Astrocyte (in vitro differentiated cells and primary cell): ENCODE measurements at places on chromosomes 7 and 10.

DNA sequence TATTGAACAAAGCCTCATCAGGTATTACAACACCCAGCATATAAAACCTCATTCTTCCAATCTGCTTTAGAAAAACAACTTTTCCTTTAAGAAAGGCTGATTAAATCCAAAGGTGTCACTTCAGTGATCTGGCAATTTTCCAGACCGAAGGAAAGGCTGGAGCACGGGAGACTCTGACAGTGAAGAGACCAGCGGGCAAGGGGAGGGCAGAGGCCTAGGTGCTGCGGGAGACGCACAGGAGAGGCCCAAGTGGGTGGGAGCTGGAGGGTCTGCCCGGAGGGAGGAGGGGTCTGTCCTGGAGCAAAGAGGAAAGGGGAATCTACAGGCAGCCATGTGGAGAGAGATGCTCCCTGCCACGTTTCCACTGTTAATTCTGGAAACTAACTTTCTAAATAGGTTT, 24.3 kb upstream of the PPP2R2D start:
- no peak for DNase-seq

DNA sequence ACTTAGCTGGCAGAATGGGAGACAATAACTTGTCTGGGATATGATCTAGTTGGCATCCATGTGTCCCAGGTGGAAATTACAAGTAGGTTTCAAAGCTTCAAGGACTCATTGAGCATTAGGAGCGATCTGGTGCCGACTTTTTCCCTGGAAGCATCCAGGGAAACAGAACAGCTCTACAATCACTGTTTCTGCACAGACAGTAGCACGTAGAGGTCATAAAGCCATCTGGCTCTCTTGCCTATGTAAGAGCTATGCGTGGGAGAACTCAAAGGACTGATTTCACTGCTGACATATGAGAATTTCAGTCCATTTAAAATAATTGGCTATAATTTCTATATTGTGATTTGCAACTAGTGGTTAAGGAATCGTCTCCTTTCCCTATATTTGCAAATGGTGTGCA, 791.7 kb downstream of the REEP3 start:
- no peak for DNase-seq

GRCh38 chr10:22823109-22823508, 104.7 kb upstream of the ARMC3 start:
- DNase-seq = peak; percentile 95

GRCh38 chr10:72814099-72814790, 79.3 kb upstream of the OIT3 start:
- DNase-seq = no peak

GRCh38 chr10:6395606-6396005, 184.5 kb downstream of the PRKCQ start:
- no peak for DNase-seq

DNA sequence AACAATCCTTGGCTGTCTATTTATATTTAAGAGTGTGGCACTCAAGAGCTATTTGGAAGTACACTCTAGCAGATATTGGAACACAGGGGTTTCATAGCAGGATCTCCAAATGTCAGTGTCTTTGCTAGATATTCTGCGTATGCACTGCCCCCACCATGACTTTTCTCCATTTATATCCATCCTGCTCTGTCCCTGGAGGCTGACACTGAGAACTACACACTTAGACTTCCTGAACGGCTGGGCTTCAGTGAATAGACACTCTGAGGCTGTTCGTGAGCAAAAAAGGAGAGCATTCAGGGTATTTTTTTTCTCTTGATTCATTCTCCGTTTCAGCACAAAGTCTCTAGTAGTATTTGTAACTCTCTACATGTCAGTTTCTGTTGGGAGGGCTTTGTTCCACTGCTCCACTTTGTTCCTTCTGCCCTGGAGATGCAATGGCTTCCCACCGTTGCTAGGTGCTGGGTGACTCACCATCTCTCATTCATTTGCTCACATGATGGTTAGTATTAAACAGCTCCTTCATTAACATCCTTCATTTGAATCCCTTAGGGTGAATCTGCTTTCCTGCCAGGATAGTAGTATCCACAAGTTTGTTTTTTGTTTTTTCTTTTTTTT, 155.9 kb upstream of the SLC13A1 start:
- peak; percentile 6 for DNase-seq

DNA sequence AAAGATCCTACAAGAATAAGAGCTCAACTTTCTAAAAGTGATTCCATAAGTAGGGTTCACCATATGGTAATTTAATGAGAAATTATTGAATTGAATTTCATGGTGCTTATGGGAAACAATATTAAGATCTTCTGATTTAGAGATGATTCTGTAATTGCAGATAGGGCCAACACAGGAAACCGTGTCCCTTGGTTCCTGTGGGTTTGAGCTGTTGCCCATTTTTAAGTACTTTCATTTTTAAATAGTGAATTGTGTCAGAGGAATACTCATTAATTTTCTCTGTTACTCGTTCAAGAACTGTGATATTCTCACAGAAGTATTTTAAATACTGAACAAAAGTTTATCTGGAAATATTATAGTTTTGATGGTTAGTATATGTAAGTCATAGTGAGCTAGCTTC, 129.2 kb downstream of the SRI start:
- peak; percentile 10 for DNase-seq

GRCh38 chr7:50146692-50147091, 53.6 kb upstream of the ZPBP start:
- DNase-seq = no peak

DNA sequence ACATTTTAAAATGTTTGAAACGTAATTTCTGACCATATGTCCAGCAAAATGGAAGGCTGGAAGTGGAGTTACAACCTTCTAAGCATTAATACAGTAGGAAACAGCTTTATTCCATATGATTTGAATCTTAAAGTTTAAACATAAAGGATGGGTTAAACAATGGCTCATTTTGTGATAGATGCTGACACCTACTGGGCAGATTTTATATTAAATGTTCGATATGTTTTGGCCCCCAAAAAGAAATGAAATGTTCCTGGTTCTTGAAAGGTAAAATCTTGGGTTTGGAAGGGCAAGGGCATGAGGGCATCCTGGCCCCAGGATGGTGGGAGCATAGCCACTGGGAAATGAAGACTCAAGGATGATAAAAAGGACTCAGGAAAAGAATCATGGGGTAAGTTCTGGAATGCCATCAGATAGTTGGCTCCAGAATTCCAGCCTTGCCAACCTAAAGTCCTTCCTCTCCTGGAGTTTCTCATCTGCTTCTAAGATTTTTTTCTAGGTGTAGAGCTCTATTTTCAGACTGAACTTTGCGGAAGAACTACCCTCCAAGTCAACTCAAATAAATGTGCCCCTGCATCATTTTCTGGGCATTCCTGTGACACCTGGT, 34.6 kb upstream of the SLC35G1 start:
- DNase-seq = no peak

DNA sequence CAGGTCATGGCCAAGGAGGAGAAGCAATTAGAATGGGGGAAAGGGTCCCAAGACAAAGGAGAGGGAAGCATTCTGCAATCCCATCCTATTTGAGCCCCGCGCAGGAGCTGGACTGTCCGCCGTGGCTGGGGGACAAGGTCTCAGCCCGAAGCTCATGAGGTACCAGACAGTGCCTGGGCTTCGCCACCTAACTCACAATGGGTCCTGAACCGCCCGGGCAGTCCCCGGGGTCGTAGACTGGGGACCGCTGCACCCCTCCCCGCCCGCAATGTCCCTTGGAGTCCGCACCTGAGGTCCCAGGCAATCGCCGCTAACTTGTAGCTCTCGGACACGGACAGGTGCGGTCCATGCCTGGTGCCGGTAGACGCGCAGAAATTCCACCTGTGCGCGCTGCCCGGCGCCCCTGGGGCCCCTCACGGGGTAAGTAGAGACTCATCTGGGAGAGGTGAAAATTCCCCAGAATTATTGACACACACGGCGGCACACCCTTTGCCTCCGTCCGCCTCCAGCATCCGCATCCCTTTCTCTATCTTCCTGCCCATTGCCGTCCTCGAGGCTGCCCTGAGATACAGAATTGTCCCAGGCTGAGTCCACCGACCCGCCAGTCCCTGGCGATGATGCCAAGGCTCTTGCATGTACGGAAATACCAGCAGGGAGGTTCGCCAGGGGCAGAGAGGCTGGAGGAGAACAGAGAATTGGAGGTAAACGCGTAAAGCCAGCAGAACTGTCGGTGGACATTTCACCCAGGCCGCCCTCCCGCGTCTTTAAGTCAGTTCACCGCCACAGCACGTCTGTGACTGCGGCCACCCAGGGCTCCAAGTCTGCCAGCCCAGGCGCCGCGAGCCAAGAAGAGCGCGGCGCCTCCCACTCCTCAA, 1.8 kb downstream of the CHRM2 start:
- DNase-seq = peak; percentile 25

GRCh38 chr10:692682-693351, 3.3 kb upstream of the DIP2C start:
- no peak for DNase-seq

DNA sequence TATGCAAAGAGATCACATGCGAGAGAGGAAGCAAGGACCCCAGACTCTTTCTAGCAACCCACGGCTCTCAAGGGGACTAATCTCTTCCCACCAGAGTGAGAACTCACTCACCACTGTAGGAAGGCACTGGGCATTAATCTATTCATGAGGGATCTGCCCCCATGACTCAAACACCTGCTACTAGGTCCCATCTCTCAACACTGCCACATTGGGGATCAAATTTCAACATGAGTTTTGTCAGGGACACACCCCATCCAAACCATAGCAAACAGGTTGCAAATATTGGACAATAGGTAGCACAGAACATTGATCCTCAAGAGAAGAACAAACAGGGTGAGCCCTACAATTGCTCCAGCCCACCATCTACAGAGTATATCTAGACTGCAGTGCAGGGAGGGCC, 740.6 kb downstream of the LRMDA start:
- DNase-seq = no peak

DNA sequence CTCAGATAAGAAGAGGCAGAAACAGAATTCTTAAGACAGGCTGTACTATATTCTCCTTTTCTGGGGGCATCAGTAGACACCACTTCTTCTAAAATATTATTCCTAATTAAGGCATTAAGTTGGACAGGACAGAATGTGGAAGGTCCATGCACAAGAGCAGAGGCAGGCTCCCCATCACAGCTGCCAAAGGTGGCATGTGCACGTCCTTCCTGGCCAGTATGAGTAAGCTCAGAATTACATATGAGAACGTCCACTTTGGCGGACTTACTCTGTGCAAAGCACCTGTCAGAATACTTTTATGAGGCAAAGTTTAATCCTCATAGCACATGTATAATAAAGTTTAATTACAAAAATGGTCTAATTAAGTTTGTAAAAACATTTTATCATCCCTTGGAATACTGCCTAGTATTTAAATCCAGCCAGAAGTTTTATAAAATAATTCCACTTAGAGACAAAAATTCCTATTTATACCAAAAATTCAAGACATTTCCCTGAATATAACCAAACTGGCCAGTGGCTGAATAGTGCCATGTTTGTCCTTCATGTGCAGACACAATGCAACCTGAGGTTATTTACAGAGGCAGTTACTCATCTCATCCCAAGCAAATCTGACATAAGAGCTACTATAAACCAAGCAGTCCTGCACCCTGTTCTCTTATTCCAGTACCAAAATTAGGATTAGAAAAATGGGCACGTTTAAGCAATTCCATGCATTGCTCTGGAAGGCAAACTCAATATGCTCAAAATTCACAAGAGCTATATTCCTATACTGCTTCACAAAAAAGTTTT, 65.5 kb downstream of the CACUL1 start:
- DNase-seq = no peak

DNA sequence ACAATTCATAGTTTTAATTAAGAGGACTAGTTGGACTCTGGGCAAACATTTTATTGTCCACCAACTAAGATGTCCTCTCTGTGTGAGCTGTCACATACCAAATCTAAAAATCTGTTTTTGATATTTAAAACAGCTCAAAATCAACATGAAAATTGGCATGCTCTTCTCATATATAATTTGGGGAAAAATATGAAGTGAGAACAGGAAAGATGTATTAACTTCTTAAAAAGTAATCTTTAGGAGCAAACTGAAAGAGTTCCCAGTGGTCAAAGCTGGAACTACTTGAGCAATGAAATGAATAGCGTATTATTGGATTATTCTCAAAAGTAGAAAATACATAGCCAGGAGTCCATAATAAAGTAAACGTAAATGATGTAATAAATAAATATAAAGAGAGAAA, 147.2 kb downstream of the DYNC1I1 start:
- DNase-seq = no peak

DNA sequence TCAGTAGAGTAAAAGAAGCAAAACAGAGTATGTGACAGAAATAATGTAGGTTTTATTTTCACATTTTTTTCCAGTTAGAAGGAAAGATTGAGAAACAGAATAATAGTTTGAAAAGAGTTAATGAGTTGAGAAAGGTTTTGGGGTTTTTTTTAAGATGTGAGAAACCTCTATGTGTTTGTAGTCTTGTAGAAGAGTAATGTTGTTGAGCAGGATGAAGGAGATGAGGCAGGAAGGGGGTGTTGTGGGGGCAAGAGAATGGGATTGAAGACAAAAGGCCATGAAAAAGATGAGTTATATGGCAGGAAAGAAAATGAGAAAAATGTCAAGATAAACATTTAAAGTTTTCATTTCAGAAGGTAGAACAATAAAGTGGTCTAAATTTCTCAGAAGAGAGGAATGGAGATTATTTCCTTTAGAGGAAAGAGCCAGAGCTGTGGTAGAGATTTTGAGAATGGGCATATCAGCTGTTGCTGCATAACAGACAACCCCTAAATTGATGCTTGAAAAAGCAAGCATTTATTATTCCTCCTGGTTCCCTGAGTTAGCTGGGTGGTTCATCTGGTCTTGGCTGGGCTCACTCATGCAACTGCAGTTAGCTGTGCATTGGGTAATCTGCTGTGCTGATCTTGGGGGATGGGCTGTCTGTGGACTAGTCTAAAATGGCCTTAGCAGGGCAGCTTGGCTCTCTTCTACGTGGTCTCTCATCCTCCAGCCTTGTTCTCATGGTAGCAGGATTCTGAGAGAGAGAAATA, 27.1 kb downstream of the PCGF5 start:
- peak; percentile 31 for DNase-seq

GRCh38 chr10:56095506-56096225, 265.4 kb downstream of the ZWINT start:
- no peak for DNase-seq

DNA sequence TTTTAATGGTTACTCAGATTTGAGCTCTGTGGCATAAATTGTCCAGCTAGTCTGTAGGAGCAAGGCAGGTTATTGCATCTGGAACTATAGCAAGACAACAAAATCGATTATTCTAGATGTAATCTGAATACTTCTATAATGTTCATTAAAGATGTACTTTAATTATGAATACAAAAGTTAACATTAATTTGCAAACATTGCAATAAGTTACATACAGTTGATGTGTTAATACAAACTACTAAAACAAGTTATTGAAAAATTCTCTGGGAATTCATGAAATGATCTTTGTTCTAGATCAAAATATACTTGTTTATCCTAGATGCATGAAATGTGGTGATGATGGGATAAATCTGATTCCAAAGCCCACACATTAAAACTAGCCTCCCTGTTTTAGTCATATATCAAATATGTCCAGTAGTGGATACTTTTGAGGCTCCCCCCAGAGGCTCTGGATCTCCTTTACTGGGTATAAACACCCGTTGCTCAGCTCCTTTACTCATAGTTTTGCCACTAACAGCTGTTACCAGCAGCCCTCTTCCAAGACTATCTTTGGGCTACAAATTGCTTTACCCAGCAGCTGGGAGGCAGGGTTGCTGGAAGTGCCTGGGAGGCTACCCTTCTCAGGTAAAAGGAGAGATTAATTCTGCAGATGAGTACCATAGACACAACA, 78.1 kb downstream of the ARL4A start:
- DNase-seq = peak; percentile 16

- DNase-seq = peak; percentile 87
Observed at GRCh38 chr7:38229386-38229785, 44.0 kb downstream of the TARP start.
